Camera-type eye (tissue), 1 donor: ENCODE measurements at places on chromosomes 3 and 15. TPM values are rescaled to one million over a fixed set of nuclear protein-coding genes. Genes with fewer than 3 reads are reported as not detected.

The MESP2 gene
- total RNA-seq, result 2.8 TPM

The OSTN gene
- total RNA-seq, result 7.3 TPM

The C2CD4A gene
- not detected for total RNA-seq

The MINAR1 gene
- 20.5 TPM for total RNA-seq

The AADACL2 gene
- 1.3 TPM for total RNA-seq

The FAIM gene
- 18.6 TPM for total RNA-seq

The ADAMTS17 gene
- 24.5 TPM for total RNA-seq

The LNP1 gene
- total RNA-seq, result 13.2 TPM

The FMN1 gene
- 67.1 TPM for total RNA-seq

The CCDC13 gene
- total RNA-seq, result 9.3 TPM

The IL12A gene
- total RNA-seq, result not detected

The THBS1 gene
- 177 TPM for total RNA-seq

The DLL4 gene
- total RNA-seq, result 49.5 TPM

The KCNMB3 gene
- 4.9 TPM for total RNA-seq

The TUSC7 gene
- not detected for total RNA-seq

The STIMATE gene
- 12.9 TPM for total RNA-seq

The GOLGA6L7 gene
- total RNA-seq, result not detected

The ANP32A gene
- 165 TPM for total RNA-seq

The HCN4 gene
- total RNA-seq, result 2.2 TPM

The ADCY5 gene
- 11.8 TPM for total RNA-seq

The TMEM41A gene
- total RNA-seq, result 17.8 TPM

The RTP4 gene
- total RNA-seq, result 0.38 TPM

The SEMA4B gene
- 93.7 TPM for total RNA-seq

The SCN11A gene
- total RNA-seq, result 1.4 TPM

The PLAAT1 gene
- total RNA-seq, result 4.5 TPM

The EXD1 gene
- not detected for total RNA-seq

The CFAP91 gene
- 7.3 TPM for total RNA-seq

The CD47 gene
- 180 TPM for total RNA-seq

The FEZF2 gene
- total RNA-seq, result 14.3 TPM

The ZNF774 gene
- total RNA-seq, result 4.4 TPM

The CLDN11 gene
- total RNA-seq, result 16.8 TPM

The FSIP1 gene
- total RNA-seq, result 4.3 TPM

The SEMA6D gene
- 69.2 TPM for total RNA-seq

The WNT5A gene
- 39.0 TPM for total RNA-seq

The TMEM202 gene
- not detected for total RNA-seq

The NEK10 gene
- 6.2 TPM for total RNA-seq

The PLA2G4E gene
- 0.16 TPM for total RNA-seq

The CCDC39 gene
- total RNA-seq, result 0.66 TPM

The AZI2 gene
- total RNA-seq, result 121 TPM

The GOLGA8J gene
- 0.33 TPM for total RNA-seq
